AG10803 (cell line): ENCODE measurements at places on chromosomes 5 and 9.

GRCh38 chr5:127011961-127012644 is 18.3 kb downstream of the MARCHF3 start:
- DNase-seq: no peak

GRCh38 chr9:72156586-72156985 is 7.3 kb downstream of the GDA start:
- no peak for DNase-seq

DNA sequence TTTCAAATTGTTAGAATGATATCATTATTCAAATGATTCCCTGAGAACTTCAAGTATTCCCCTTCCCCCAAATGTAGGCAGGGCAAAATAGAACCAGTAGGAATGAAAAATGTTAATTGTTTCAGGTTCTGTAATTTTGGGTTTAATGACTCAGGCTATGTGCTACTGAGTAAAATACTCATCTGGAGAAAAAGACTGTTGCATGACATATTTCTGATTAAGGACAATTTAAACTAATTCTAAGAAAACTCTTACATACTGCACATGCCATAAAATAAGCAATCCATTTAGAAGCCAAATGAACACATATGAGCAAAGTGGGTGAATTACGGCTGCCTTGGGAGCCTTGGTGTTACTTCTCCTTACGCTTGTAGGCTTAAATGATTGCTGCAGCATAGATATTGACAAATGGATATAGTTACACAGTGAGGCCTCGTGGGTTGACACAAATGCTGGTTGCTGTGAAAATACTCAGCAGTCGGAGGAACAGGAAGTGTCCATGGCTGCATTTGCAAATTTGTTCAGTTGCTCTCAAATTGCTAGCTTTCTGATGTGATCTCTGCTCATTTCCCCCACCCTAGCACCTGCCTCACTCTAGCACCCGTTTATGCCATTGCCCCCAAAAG is 174.9 kb upstream of the DMAC1 start:
- DNase-seq: no peak

- peak; percentile 90 for DNase-seq
These were observed 14.6 kb downstream of the FOXD1 start for GRCh38 chr5:73433982-73434342.

DNA sequence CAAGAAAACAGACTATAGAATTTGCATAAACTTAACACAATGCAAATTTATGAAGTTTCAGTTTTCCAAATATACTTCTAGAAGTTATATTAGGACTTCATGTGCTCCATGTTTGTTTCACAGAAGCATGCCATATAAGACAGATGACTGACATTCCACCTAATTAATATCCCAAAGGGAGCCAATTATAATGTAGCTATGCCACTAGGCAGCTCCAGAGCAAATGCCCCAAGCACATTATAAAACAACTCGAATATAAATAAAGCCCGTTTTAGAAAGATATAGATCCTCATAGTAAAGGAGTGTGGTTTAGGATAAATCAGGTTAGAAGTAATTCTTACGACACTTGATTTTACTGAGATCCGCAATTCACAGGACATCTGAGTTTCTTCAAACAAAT is 8.9 kb downstream of the DROSHA start:
- no peak for DNase-seq

DNA sequence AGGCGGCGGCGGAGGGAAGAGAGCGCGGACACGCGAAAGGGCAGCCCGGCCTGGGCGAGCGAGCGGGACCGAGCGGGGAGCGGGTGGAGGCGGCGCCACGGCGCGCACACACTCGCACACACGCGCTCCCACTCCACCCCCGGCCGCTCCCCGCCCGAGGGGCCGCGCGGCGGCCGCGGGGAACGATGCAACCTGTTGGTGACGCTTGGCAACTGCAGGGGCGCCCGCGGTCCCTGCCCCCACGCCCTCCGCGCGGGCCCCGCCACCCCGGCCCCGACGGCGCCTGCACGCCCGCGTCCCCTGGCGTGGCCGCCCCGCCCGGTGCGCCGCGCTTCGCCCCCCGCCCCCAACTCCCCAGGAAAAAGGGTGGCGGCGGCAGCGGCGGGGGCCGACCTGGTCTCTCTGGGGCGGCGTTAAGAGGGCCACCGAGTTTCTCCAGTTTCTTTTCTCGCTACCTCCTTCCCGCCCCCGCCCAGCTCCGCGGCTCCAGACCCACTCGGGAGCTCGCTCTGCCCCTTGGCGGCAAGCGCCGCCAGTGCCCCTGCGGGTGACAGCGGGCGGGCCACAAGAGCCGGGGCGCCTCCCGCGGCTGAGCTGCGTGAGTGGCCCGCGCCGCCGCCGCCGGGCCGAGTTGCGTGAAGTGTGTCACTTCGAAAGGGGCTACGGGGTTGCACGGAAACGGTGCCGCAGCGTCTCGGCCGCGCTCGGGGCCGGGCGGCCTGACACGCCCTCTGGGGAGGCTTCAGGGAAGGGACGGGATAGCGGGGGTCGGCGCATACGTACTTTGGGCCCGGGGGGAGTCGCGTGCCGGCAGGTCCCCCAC is at the start of gene NR3C1:
Gene NR3C1, minus strand, starts transcription at position 94 of the 823 bp plus-strand sequence. CDS start 2,847 bp downstream, outside the sequence.
- DNase-seq: peak; percentile 91

DNA sequence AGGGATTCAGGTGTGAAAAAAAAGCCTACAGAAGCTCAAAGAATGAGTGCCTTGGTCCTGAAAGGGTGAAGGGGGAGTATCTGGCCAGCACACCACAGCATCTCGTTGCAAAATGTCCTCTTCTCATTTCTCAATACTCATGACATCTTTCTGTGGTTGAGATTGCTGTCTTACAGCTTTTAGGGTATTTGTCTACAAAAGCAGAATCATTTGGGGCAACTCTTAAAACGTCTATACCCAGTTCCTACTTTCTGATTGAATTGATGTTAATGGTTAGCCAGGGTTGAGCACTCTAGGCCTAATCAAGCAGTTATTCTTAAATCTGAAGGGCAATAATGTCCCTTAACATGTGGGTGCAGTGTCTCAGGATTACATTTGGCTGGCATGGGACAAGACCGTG is 21.2 kb upstream of the PCSK5 start:
- no peak for DNase-seq

- no peak for DNase-seq
These were observed 74.2 kb downstream of the ST8SIA4 start for GRCh38 chr5:100828898-100829356.

DNA sequence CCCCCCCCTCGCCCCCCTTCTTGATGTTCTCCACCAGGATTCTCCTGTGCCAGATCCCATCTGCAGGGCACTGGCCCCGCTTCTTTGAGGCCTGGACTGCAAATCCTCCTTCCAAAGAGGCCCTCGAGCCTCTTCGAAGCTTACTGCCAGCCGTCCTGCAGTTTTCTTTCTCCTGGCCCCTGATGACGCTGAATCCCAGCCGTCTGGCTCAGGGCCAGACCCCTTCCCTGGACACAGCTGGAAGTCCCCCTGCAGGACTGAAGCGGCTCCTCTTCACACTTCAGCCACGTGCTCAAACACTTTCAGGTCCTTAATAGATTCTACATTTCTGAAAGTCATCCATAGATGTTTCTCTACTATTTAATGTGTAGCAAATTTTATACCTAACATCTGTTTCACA is 121.5 kb downstream of the EHMT1 start:
- DNase-seq: peak; percentile 45

- peak; percentile 43 for DNase-seq
These were observed 39.4 kb downstream of the TNPO1 start for GRCh38 chr5:72855821-72856220.

DNA sequence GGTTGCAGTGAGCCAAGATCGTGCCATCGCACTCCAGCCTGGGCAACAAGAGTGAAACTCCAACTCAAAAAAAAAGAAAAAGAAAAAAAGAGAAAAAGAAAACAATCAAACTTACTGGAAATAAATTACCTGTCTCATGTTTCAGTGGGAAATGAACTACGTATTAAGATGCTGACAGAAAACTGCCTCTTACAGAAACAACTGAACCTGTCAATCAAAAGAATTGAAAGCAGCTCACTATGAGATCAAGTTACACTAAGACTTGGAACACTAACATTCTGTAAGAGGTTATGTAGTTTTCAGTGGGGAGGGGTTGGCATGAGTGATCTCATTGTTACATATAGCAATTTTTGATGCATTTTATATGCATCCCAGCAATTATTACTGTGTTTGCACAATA is 64.4 kb upstream of the SPATA31E1 start:
- DNase-seq: no peak

DNA sequence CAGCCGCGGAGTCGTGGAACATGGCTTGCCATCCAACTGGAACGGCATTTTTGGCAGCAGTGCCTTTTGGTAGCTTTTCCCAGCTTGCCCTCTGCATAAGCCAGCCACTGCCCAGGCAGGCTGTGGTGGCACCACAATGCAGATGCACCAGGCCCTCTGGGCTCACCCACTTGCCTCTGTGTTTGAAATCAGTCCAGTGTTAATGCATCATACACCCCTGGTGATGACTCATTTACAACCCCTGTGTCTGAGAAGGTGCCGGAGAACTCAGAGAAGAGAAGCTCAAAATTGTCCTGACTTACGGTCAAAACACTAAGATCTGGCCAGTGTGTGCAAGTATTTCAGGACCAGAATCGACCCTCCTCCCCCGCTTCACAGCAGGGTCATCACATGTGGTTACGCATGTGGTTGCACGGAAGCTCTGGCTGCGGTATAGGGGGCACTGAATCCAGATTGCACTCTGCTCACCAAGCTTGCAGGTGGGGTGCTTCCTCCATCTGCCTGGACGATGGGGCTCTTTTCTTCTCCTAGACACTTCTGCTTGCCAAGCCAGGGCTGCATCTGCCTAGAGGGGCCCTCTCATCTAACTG is 66.5 kb upstream of the SMIM15 start:
- DNase-seq: no peak

DNA sequence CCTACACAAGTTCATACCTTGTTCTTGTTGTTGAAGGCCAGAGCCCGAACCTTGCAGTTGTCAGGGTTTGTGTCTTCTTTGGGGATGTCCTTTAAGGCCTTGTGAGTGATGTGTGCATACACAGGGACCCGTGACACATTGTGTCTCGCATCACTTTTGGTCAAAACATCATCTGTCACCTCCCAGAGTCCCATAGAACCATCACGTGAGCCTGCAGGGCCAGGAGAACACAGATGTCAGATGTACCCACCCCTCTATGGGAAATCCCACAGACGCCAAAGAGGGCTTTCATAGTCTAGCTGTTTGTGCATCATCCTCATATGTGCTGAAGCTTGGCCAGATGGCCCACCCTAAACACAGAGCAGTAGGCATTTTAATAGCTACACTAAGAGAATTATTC is 28.2 kb downstream of the DCAF12 start:
- no peak for DNase-seq

DNA sequence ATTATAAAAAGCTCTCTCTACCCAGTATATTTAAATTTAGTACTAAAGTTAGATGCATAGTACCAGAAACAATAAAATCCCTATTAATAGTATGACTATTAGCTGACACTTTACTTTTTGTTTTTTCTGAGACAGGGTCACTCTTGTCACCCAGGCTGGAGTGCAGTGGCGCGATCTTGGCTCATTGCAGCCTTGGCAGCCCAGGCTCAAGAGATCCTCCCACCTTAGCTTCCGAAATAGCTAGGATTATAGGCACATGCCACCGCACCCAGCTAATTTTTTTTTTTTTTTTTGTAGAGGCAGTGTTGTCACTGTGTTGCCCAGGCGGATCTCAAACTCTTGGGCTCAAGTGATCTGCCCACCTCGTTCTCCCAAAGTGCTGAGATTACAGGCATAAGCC is 8.0 kb downstream of the CCNG1 start:
- no peak for DNase-seq

- DNase-seq: no peak
These were observed 64.2 kb upstream of the SMIM23 start for GRCh38 chr5:171721464-171721863.

GRCh38 chr9:123168586-123168985 is 99.8 kb downstream of the STRBP start:
- DNase-seq: no peak

GRCh38 chr9:112508377-112508776 is 21.8 kb downstream of the KIAA1958 start:
- no peak for DNase-seq

GRCh38 chr5:81766611-81767010 is 15.7 kb upstream of the SSBP2 start:
- DNase-seq: no peak

DNA sequence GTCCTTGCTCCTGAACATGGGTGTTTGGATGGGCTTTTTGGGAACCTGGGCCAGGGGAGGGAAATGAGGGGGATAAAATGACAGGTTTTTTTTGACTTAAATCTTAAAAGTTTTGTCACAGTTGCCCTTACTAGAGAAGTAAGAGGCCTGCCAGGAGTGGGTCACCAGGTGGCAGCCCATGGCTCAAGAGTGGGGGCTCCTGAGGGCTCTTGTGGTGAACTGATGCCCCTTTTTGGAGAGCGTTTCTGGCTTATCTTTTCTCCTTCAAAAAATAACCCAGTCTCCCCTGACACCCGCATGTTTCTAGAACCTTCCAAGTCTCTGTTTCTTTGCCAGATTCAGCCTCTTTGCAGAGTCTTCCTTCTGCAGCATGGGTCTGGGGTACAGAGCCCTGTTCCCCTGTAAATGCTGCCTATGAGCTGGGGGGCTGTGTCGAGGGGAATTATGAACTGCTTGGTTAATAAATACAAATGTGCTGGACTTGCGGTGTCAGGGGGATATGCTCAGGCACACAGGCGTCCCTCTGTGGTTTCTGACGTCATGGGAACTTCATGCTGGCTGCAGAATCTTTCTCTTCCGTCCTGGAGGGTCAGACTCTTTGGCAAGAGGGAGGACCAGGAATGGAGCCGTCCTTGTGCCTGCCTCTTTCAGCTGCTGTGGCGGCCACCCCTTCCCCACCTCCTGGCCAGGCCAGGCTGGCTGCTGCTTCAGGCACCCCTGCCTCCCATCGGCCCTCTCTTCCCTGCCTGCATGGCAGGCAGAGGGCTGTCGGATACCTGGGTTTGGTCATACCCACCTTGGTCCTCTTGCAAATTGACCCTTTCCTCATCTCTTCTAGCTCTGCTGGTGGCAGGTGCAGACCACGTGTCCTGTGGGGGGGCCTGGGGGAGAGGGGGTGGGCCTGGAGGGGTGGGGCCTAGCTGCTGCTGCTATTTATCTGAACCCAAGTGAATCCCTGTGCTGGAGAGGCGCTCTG is 30.1 kb downstream of the PTPA start:
- peak; percentile 94 for DNase-seq

- peak; percentile 68 for DNase-seq
These were observed 14.8 kb downstream of the NCS1 start for GRCh38 chr9:130186839-130187522.

DNA sequence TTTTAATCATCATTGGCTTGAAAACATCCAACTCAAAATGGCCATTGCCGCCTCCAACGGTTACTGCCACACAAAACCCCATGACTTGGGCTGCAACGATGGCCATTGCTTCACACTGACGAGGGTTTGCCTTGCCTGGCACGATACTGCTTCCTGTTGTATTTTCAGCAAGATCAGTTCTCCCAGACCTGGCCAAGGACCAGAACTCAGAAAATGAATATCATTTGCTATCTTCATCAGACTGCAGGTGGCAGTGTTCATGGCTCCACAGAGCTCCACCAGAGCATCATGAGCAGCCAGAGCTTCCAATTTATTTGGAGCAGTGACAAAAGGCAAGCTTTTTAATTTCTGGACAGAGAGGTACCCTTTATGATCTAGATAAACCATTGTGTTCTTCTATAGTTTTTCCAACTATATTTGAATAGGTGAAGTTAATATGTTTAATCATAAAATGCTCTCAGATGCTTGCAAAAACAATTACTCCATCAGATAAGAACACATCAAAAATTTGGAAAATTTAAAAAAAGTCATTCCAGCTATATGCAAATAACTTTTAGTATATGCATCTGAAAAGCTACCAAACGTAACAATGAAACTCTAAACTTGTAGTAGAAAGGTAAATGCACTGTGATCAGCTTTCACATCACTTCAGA is 10.4 kb downstream of the AMACR start:
- DNase-seq: peak; percentile 93

GRCh38 chr5:95531491-95531890 is 23.3 kb downstream of the SKIC3 start:
- no peak for DNase-seq
